HS-27A (cell line): ENCODE measurements at places on chromosomes 4 and X.

DNA sequence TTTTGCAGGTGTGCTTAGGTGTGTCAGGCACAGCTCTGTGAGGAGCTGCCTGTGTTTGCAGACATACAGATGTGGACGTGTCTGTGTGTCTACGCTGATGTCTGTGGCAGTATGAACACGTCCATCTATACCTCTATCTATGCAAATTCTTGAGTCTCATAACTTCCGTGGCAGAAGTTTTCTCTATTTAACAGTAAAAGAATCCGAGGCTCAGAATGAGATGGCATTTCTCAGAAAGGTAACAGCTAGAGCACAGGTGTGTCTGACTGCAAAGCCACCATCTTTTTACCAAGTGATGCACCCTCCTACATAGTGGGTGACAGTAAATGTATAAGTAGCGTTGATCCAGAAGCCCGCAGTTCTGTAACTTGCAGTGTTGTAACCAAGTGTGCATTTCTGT lies 39.9 kb upstream of the CYP4V2 start:
- no peak for DNase-seq

GRCh38 chrX:21408307-21408706 lies 34.1 kb downstream of the CNKSR2 start:
- DNase-seq: no peak

GRCh38 chrX:34848281-34848680 lies 94.3 kb upstream of the FAM47B start:
- no peak for DNase-seq

DNA sequence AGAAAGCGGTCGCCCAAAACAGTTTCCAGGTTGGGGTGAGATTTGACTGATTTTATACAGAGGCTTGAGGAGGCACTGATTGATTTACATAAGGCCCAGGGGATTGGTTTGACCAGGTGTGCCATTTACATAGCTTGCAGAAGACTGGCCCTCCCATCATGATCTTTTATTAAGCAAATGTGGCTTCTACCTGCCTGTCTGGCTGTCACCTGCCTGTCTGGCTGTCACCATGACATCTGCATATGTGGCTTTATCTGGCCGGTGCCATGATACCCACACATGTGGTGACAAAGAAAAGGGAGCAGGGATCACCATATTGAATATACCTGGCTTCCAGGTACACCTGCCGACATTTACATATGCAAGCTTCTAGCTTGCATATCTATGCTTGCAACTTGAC lies 17.0 kb upstream of the CDS1 start:
- no peak for DNase-seq

DNA sequence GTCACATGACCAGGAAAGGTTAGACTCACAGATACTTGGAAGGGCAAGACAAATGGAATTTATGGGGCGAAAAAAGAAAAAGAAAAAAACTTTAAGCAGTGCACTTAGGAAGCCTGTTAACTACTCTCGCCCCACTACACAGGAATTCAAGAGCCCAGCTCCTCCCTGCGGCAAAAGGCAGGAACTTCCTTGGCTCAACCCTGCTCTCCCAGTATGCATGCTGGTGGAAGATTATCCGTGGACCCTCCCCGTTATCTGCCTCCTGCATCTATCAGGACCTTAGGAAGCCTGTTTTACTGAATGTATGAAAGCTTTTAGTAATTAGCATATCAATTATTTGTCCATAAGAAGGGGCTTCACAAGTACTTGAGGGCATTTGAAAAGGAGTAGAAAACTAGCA lies 40.1 kb upstream of the RPA4 start:
- no peak for DNase-seq

DNA sequence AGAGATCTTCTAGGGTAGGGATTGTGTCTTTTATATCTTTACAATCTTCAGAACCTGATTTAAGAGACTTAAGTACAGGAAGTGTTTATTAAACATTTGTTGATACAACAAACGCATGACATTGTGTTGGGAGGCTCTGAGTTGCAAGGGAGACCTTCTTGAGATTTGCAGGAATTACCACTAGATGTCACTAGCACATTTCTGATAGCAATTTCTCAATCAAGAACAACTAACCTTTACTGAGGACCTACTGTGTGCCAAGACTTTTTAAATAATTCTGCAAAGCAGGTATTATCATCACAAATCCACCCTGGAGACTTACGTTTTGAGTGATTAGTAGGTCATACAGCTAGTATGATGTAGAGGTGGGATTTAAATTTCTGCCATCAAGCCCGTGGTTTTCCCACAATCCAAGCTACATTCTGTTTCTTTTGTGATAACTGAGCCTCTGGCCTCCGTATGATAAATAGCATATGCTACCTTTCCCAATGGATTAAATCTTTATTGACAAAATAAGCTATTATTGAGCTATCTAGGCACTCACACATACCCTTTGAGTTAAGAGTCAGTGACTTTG lies 986.0 kb downstream of the CCSER1 start:
- DNase-seq: peak; percentile 30

- DNase-seq: no peak
Measured at GRCh38 chrX:8783097-8783713, 18.0 kb downstream of the FAM9A start.

DNA sequence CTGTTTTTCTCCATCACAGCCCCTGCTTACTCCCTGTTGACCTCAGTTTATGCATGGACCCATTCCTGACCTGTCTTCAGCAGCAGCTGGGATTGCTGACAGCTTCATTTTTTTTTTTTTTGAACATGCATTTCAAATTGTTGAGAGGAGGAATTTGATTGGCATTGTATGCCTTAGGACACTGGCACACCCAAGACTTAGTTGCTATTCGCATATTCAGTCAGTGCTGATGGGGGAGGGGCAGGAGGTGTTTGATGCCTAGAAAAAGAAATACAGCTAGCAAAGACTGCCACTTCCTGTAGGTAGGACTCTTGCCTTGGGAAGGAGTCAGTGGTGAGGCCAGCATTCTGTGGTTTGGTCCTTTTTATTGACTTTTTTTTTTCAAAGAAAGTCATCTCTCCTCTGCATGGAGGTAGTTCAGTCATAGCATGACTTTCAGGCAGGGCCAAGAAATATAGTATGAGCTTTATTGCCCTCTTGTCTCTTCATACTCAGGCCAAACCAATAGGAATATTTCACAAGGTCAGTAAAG lies 33.6 kb upstream of the XK start:
- DNase-seq: no peak

DNA sequence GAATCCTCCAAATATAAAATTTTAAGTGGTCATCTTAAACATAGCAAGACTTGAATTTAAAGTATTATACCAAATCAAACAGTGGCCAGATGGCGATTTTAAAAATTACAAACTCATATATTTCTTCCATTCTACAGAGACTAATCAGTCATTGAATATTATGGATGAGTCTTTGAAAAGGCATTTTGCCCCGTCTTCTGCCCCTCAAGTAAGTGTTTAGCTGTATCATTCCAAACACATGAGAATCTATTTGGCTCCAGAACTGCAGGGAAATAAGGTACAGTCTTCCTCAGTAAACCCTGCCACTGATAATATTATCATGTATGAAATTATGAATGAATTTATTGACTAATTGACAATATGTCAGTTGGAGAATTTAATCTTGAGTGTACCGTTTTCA lies 191.0 kb downstream of the SLC7A11 start:
- no peak for DNase-seq

DNA sequence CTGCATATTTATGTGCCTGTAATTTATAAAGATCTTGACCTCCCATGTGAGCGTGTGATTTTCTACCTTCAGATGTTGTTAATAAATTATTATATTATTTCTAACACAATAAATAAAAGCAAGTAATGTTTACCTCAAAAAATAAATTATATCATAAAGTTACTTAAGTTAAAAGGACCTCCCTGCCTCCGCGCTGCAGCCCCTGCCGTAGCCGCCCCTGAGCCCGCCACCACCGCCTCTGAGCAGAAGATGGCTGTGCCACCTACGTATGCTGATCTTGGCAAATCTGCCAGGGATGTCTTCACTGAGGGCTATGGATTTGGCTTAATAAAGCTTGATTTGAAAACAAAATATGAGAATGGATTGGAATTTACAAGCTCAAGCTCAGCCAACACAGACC lies 119.6 kb upstream of the BRWD3 start:
- no peak for DNase-seq

- DNase-seq: no peak
Measured at GRCh38 chr4:84220990-84221389, 278.1 kb downstream of the NKX6-1 start.
